DMS53 (cell line): ENCODE measurements at places on chromosomes 6 and 20.

DNA sequence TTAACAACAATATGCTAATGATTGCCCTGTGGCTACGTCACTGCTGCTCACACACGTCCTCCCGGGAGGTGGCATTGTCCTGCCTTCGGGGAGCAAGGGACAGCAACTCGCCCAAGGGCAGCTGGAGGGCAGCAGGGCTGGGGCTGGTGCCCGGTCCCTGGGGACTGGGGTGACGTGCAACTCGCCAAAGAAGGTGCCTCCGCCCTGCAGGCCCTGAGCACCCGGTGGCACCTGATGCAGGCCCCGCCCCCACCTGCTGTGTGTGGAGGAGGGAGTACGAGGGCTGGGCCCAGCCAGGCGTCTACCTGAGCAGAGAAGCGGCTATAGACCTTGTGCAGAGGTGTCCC, 64.8 kb upstream of the SLCO4A1 start:
- peak; percentile 21 for DNase-seq

DNA sequence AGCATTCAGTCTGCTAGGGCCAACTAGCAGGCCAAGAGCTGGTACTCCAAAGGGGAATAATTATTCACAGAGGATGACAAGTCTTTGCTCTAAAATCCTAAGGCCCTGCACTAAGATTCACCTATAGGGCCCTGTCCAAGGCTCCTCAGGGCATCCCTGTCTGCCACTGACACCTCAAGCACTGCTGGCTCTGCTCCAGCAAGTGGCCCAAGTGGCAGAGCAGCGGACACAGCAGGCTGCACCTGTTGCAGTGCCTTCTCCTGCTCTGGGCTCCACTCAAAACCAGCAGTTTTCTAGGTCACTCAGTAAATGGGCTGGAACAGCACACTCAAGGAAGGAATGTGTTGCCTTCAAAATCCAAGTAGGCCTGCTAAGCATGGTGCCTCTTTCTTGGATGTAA, 36.4 kb upstream of the SMOC2 start:
- DNase-seq = peak; percentile 17

GRCh38 chr6:11766043-11766442, 12.6 kb downstream of the ADTRP start:
- DNase-seq = no peak

- DNase-seq = no peak
Measured at GRCh38 chr6:45591890-45592289, 214.2 kb upstream of the SUPT3H start.
